ENCODE measurements at places on chromosomes 2 and 18.

- no peak for DNase-seq
Observed at GRCh38 chr2:59694176-59694575, 859.3 kb downstream of the BCL11A start.

DNA sequence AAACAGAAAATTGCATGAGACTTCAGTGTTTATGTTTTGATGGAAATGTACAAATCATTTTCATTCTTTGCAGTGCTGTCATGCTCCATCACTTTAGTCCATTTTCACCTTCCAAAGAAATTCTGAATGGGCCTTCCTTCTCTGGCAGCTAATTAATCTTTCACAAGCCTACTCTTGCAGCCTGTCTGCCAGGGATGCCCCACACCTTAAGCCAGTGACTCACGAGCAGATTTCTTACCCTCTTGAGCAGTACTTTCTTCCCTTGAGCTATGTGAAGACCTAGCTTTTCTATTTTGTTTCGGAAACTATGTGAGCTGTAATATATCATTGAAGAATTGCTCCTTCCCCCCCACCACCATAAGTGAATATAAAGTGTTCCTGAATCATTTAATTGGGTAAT, 404.3 kb upstream of the VWC2L start:
- no peak for DNase-seq

DNA sequence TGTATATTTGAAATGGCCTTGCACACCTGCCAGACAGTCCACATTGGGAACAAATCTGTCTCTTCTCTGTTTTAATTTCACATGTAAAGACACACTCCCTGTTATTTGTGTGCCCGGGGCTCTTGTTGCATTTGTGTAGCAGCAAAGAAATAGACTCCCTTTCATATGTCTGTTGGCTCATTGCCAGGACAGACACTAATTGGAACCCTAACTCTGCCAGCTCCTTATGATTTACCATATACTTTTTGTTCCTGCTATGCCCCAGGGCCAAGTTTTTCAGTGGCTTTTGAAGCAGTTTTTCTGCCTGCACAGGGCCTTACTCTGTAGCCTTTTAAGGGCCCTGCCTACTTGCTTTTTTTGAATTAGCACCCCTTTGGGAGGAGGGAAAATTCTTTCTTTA, 396.9 kb downstream of the DLGAP1 start:
- no peak for DNase-seq

GRCh38 chr2:210310550-210310949, 4.4 kb downstream of the MYL1 start:
- no peak for DNase-seq

DNA sequence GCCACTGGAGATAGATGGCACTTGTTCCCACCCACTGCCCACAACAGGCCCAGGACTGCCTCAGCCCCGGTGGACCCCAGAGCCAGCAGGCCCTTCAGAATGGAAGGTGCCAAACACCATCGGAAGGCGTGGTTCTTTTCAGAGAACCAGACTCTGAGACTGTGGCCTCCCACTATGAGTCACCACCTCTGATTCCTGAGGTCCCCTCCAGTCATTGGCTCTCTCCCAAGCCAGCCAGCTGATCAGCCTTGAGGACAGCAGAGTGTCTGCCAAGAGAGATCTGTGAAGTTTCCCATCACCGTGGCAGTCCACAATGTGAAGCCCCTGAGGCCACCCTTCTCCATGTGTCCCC, 10.4 kb upstream of the MAP3K2 start:
- DNase-seq = no peak

DNA sequence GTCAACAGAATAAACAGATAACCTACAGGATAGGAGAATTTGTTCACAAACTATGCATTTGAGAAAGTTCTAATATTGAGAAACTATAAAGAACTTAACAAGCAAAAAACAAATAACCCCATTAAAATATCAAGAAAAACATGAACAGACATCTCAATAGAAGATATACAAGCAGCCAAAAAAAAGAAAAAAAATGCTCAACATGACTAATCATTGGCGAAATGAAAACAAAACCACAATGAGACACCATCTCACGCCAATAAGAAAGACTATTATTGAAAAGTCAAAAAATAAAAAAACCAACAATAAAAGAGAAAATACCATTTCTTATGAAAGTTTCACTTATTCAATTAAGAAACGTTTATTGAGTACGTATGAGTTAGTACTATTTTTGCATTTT, 800.5 kb downstream of the CBLN2 start:
- no peak for DNase-seq

- DNase-seq = peak; percentile 12
Observed at GRCh38 chr2:10931710-10932255, 20.0 kb downstream of the KCNF1 start.

DNA sequence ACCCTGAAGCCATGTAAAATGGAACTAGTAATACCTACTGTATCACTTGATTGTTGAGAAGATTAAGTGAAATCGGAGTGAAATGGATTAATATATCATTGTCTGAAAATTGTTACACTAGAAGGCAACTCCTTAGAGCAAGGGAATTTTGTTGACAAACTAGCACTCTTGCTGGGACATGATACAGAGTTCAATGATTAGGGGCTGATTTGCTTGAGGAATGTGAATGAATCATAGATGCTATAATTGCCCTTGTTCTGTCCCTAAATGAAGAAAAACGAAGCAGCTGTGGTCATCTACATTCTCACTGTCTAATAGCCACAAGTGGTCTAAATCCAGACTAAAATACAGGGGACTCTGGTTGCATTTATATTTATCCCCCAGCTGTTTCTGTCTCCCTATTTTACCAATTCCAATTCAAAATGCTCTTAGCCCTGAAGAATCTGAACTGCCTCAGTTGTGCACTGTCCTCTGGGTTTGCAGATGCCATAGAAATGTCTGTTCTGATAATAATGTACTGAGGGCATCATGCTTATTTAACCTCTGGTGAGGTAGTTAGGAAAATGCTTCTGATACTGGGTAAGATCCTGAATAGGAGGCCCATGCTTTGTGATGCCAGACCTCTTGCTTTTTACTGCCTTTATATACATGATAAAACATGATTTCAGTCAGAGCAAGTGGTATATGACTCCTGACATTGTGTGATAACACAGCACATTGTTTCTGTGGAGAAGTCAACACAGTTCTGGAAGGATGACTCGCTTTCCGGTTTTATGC, 382.1 kb downstream of the NRXN1 start:
- no peak for DNase-seq

DNA sequence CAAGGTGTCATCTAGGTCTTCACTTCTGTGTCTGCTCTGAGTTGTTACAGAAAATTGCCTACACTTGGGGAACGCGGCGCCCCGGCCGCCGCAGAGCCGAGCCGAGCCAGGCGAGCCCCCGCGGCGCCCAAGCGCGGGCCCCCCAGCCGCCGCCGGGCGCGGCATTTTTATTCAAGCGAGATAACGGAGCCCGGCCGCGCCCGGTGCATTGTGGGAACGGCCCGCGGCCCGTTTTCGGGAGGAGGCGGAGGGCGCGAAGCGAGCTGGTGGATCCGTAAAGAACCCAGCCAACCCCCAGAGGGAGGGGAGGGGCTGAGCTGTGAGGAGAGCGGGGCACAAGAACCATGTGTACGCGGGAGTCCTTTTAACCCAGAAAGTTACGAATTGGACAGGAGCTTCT, 191.8 kb downstream of the FTCDNL1 start:
- DNase-seq = no peak

- no peak for DNase-seq
Observed at GRCh38 chr18:44685296-44685695, 4.6 kb downstream of the SETBP1 start.

GRCh38 chr2:169511818-169512217, 2.3 kb downstream of the KLHL41 start:
- no peak for DNase-seq

DNA sequence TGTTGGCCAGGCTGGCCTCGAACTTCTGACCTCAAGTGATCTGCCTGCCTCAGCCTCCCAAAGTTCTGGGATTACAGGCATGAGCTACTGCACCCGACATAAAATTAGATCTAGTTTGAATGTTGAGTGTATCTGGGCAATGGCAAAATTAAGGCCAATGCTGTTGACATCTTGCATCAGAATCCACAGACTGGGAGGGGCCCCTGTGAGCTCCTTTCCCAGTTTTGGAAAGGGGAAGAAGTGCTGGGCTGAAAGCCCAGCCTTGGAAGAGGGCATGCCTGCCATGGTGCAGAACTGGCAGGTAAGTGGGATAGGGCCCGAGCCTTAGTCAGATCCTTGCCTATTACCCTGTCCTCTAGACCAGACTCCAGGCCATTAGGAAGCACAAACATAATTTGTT, 4.5 kb upstream of the MYOM1 start:
- DNase-seq = no peak

All from Panc1 (cell line).